ENCODE measurements at places on chromosomes 2 and 18.

DNA sequence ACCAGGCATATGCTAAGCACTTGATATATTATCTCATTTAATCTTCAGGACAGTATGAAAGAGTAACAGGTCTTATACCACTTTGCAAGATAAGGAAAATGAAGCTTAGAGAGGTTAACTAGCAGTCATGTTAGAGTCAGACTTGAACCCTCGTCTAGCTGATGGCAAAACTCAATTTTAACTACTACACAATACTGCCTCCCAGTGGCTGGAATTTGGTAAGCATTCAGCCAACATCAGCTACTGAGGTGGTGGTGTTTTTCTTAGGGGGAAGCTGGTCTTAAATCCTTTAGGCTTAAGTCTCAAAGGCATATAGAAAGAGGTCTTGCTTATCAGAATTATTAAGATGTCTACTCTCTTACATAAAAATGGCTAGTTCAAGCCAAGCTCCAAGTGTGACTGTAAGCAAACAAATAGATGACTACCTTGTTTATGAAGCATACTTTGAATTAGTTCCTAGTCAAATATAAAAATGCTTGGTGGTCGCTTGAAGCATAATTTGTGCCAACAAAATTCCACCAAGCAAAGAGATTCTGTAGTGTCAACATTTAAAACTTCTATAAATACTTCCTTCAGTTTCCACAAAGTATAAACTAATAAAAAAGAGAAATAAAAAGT lies 325.4 kb upstream of the FIGN start:
- H3K27ac ChIP-seq: no peak overlapping the region
- peaks cover 22% of the 10 kb centered on the region for H3K27me3 ChIP-seq

GRCh38 chr2:230984393-230985220 lies 11.3 kb upstream of the SPATA3 start:
- no peak overlapping the region for H3K27ac ChIP-seq
- no peaks in the 10 kb centered on the region for H3K27me3 ChIP-seq
- H3K4me1 ChIP-seq: no peaks in the 10 kb centered on the region
- no peak for DNase-seq

GRCh38 chr2:237722616-237723015 lies 76.0 kb upstream of the RBM44 start:
- DNase-seq: no peak
- H3K4me1 ChIP-seq: peaks cover 60% of the 10 kb centered on the region
- H3K4me3 ChIP-seq: no peak overlapping the region
- H3K27ac ChIP-seq: no peak overlapping the region
- no peaks in the 10 kb centered on the region for H3K27me3 ChIP-seq

DNA sequence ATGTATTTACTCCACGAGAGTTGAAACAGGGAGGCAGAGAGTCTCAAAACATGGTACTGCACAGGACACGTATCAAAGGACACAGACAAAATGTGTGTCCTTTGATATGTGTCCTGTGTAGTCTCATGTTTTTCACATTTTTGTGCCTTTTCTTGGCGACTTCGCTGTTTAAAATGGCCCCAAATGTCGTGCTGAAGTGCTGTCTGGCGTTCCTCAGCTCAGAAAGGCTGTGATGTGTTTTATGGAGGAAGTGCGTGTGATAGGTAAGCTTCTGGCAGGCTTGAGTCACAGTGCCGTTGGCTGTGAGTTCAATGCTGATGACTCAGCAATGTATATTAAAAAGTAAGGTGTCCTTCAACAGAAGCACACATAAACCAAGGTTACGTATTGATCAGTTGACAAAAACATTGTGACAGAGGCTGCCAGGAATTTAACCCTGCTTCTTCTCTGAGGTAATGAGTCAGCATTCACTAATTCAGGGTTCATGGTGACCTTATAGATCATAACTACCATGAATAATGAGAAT lies 78.2 kb downstream of the DYSF start:
- H3K4me1 ChIP-seq: no peaks in the 10 kb centered on the region
- H3K27me3 ChIP-seq: no peaks in the 10 kb centered on the region
- no peaks in the 10 kb centered on the region for H3K36me3 ChIP-seq
- no peak overlapping the region for H3K27ac ChIP-seq
- no peak for DNase-seq

GRCh38 chr2:68932402-68932801 lies 20.3 kb downstream of the GKN2 start:
- H3K27me3 ChIP-seq: no peaks in the 10 kb centered on the region
- H3K36me3 ChIP-seq: no peaks in the 10 kb centered on the region
- peaks cover 10% of the 10 kb centered on the region for H3K4me1 ChIP-seq
- DNase-seq: no peak

GRCh38 chr2:212282671-212283261 lies 255.8 kb downstream of the ERBB4 start:
- H3K27ac ChIP-seq: no peak overlapping the region
- no peaks in the 10 kb centered on the region for H3K36me3 ChIP-seq
- peaks cover 21% of the 10 kb centered on the region for H3K4me1 ChIP-seq

DNA sequence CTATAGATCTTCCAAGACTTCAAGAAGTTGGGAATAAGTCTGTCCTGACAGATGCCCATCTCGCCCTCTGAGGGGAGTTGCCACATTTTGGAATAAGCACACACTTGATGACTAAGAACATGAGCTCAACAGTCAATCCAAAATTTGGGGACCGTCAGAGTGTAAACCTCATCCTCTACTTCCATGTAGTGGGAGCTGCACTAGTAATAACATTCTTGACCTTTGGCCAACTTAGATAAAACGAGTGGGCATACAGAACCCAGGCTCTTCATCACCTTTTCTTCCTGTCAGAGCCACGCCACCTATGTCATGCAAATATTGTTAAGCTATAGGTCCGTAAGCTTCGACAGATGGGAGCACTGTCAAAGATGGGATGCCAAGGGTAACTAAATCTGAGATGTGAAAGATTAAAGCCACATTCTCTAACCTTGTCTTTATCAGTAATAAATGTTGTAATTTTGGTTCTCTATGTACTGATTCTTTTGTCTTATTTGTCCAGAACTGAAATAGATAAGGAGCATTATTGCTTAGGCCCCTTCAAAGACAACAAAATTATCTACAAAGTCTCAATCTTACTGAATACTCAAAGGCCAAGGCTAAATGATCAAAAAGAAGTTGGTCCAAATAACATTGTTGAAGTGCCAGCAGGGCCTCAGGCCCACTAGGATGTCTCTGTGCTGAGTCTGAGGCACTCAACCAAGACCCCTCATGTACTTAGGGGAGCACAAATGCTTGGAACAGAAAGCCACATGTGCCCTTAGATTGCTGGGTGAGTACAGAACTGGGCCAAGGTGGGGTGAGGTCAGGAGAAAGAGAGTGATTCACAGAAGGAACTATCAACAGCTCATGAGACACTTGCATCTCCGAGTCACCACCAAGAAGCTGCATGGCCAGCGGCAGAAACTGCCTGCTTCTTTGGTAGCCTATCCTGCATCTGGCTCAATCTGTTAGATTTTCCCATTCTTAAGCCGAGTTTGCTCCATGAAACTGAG lies 15.0 kb downstream of the CDH2 start:
- H3K36me3 ChIP-seq: no peaks in the 10 kb centered on the region
- H3K27me3 ChIP-seq: no peaks in the 10 kb centered on the region
- no peak overlapping the region for H3K27ac ChIP-seq
- H3K4me1 ChIP-seq: no peaks in the 10 kb centered on the region

DNA sequence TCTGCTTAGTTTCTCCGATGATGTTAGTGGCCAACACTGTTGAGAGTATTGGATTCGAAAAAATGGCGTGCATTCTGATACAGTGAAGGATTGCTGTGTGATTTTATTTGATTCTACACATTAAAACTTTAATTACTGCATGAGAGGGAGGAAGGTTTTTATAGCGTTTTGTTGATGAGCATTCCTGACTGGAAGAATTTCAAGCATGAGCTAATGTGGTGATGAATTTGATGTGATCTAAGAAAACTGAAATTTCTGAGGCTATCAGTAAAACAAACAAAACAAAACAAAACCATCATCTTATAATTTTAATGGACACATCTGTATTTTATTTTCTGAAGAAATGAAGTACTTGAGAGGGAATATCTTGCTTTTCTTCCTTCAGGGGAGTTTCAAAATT lies 59.6 kb downstream of the ITGB6 start:
- no peak for DNase-seq
- H3K4me1 ChIP-seq: no peaks in the 10 kb centered on the region
- H3K4me3 ChIP-seq: no peak overlapping the region
- no peak overlapping the region for H3K27ac ChIP-seq
- peaks cover 6% of the 10 kb centered on the region for H3K27me3 ChIP-seq

DNA sequence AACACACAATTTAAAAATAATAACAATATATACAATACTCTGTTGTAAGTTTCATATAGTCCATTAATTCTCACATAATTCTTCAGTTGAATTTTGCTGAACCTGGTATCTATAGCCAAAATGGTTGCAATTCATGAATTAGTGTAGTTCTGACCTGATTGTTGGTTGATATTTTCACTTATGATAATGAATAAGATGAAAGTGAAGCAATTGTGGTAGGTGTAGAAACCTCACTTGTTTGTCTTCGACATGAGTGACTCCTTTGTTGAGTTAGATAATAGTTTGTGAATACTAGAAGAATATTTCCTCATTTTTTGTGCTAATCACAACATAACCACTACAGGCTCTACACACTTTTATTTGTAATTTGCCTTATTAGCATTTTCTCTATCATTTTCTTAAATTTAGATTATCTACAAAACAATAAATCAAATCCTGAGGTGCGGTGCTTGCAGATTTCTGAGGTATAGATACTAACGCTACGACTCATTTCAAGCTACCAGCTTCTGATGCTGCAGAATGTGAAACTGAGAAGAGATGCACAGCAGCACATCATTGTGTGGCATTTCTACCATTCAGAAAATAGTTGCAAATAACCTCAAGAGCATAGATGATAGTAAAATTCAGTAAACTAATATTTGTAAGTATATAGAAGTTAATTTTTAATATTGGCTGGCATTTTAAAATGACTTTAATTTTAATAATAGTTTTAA lies 117.9 kb downstream of the KCNH7 start:
- H3K36me3 ChIP-seq: no peaks in the 10 kb centered on the region
- H3K27ac ChIP-seq: no peak overlapping the region
- no peaks in the 10 kb centered on the region for H3K27me3 ChIP-seq
- DNase-seq: no peak
- H3K4me3 ChIP-seq: no peak overlapping the region
- no peaks in the 10 kb centered on the region for H3K4me1 ChIP-seq

GRCh38 chr2:128817813-128818212 lies 499.1 kb upstream of the HS6ST1 start:
- no peak overlapping the region for H3K4me3 ChIP-seq
- H3K27ac ChIP-seq: no peak overlapping the region
- DNase-seq: no peak
- H3K27me3 ChIP-seq: peaks cover 6% of the 10 kb centered on the region
- no peaks in the 10 kb centered on the region for H3K36me3 ChIP-seq
- H3K4me1 ChIP-seq: peaks cover 16% of the 10 kb centered on the region

DNA sequence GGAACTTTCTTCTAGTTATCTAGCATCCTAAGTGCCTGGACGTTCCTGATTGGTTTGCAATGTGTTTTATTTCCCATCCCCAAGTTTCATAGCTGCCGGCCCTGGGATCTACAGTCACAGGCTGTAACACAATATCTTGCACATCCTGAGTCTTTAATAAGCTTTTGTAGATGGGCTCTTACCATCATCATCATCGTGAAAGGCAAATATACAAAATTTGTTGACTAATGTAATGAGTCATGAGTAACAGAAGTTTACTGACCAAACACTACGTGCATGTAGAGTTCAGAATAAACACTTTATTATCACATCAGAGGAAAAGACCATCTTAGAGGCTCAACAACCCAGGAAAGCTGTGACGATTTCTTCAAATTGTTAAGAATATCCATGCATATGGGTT lies 8.1 kb upstream of the TYMS start:
- H3K36me3 ChIP-seq: no peaks in the 10 kb centered on the region
- peaks cover 5% of the 10 kb centered on the region for H3K4me1 ChIP-seq
- H3K27ac ChIP-seq: no peak overlapping the region
- DNase-seq: no peak
- no peaks in the 10 kb centered on the region for H3K27me3 ChIP-seq

DNA sequence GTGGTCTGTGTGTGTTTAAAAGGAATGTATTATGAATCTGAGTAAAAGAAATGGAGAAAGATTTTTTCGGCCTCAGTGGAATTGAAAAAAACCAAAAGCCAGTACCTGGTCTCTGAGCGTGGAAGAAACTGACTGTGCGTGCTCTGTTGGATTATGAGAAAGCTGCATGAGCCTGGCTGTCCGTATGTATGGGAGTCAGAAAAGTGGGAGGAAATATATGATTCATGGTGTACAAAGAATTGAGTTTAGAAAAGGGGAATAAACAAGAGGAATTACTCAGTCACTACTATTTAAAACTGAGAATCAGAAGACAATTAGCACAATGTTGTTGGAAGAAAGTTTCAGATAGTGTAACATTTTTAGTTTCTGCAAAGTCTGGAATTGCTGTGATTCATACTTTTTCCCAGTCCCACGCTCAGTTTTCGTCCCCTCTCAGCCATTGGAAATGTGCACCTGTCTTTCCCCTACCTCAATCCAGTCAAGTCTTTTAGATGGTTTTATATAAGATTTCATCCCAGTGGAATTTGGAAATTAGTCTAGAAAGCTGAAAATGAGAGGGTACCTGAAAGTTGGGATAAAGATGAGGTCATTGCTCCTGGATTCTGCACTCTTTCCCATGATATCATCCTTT lies 66.4 kb upstream of the CHMP1B start:
- H3K4me1 ChIP-seq: no peaks in the 10 kb centered on the region
- H3K36me3 ChIP-seq: no peaks in the 10 kb centered on the region
- no peak overlapping the region for H3K27ac ChIP-seq
- H3K27me3 ChIP-seq: peaks cover 7% of the 10 kb centered on the region
- no peak overlapping the region for H3K4me3 ChIP-seq
- no peak for DNase-seq

- no peaks in the 10 kb centered on the region for H3K27me3 ChIP-seq
- H3K36me3 ChIP-seq: no peaks in the 10 kb centered on the region
- DNase-seq: no peak
These were observed 61.6 kb upstream of the MSH6 start for GRCh38 chr2:47721296-47721695.
